Neuronal stem cell (in vitro differentiated cells): ENCODE measurements at places on chromosomes 12 and 14.

- H3K27me3 ChIP-seq = no peaks in the 10 kb centered on the region
- peaks cover 23% of the 10 kb centered on the region for H3K4me1 ChIP-seq
- H3K27ac ChIP-seq = no peak overlapping the region
- H3K4me3 ChIP-seq = no peak overlapping the region
Observed at GRCh38 chr12:124094733-124095132, 121.7 kb downstream of the ZNF664 start.

GRCh38 chr14:24607635-24608514, 1.6 kb downstream of the GZMH start:
- DNase-seq = no peak
- no peak overlapping the region for H3K27ac ChIP-seq
- H3K27me3 ChIP-seq = no peaks in the 10 kb centered on the region

GRCh38 chr12:89597770-89598169, 71.9 kb upstream of the POC1B start:
- DNase-seq = no peak
- no peaks in the 10 kb centered on the region for H3K27me3 ChIP-seq
- H3K36me3 ChIP-seq = peaks cover 8% of the 10 kb centered on the region
- no peak overlapping the region for H3K4me3 ChIP-seq
- H3K27ac ChIP-seq = no peak overlapping the region

- no peak for DNase-seq
- no peaks in the 10 kb centered on the region for H3K27me3 ChIP-seq
- no peak overlapping the region for H3K4me3 ChIP-seq
- no peak overlapping the region for H3K27ac ChIP-seq
Observed at GRCh38 chr12:57693317-57693658, 644 bp upstream of the OS9 start.

GRCh38 chr12:52912711-52913430, 8.0 kb upstream of the KRT8 start:
- H3K36me3 ChIP-seq = no peaks in the 10 kb centered on the region
- H3K27me3 ChIP-seq = no peaks in the 10 kb centered on the region
- DNase-seq = no peak
- no peak overlapping the region for H3K27ac ChIP-seq

- no peak for DNase-seq
- H3K4me3 ChIP-seq = no peak overlapping the region
- no peak overlapping the region for H3K27ac ChIP-seq
- no peaks in the 10 kb centered on the region for H3K27me3 ChIP-seq
- no peaks in the 10 kb centered on the region for H3K36me3 ChIP-seq
Observed at GRCh38 chr14:64990939-64991338, 4.2 kb downstream of the FNTB start.

DNA sequence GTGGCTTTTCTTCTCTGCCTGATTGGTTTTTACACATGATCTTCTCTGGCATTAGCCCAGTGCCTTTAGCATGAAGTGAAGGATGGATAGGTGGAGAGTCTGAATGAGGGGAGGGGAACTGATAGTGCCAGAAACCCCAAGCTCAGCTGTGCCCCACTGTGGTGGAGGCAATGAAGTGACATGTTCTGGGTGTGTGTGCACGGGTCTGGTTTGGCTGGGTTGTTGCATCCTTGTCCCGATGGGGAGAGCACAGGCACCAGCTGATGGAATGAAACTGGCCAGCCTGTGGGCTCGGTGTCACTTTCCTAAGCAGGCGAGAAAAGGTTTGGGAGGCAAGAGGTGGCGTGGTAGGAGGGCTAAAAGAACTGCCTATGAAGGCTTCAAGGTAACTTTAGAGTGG, 65.3 kb downstream of the CACNA1C start:
- no peak overlapping the region for H3K4me3 ChIP-seq
- no peaks in the 10 kb centered on the region for H3K27me3 ChIP-seq
- H3K36me3 ChIP-seq = no peaks in the 10 kb centered on the region
- H3K4me1 ChIP-seq = no peaks in the 10 kb centered on the region
- no peak overlapping the region for H3K27ac ChIP-seq
- DNase-seq = no peak

DNA sequence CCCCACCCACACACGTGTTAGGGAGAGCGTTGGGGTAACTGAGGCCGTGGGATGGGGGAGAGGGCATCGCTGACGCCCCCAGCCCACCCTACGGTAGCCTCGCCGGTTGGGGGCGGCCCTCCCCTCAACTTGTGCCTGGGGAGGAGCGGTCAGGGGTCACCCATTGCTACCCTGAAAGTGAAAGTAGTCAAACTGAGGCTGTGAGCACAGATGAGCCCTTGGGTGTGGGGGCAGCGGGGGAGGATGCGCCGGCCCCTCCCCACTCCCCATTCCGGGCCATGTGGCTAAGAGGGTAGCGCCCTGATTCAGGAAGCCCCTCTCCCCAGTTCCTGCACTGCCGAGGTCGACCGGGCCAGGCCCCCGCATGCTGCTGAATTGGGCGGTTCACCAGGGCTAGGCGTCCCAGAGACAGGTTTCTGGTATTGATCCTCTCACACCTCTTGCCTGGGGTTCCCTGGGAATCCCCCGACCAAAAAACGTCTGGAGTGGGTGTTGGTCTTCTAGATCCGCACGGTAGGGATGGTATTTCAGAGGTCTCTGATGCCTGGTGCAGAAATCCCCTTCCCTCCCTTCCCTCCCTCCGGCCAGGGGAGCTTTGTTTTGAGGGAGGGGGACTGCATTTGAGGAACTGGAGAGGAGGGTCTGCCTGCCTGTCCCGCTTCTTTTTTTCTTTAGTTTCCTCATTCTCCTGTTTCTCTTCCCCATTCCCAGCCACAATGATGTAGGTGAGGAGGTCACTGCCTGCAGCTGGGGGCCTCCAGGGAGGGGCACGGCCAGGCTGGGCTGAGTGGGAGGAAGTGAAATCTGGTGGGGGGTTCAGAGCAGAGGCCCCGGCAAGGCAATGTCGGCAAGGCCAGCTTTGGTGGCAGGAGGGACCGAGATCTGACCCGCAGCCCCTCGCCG, 1.0 kb downstream of the SH2B3 start:
- H3K27ac ChIP-seq = no peak overlapping the region
- no peak for DNase-seq
- peaks cover 38% of the 10 kb centered on the region for H3K4me1 ChIP-seq
- H3K27me3 ChIP-seq = peaks cover 9% of the 10 kb centered on the region

GRCh38 chr14:29558516-29558915, 369.1 kb downstream of the PRKD1 start:
- no peak for DNase-seq
- no peaks in the 10 kb centered on the region for H3K4me1 ChIP-seq
- H3K27ac ChIP-seq = no peak overlapping the region
- no peaks in the 10 kb centered on the region for H3K36me3 ChIP-seq
- H3K4me3 ChIP-seq = no peak overlapping the region

DNA sequence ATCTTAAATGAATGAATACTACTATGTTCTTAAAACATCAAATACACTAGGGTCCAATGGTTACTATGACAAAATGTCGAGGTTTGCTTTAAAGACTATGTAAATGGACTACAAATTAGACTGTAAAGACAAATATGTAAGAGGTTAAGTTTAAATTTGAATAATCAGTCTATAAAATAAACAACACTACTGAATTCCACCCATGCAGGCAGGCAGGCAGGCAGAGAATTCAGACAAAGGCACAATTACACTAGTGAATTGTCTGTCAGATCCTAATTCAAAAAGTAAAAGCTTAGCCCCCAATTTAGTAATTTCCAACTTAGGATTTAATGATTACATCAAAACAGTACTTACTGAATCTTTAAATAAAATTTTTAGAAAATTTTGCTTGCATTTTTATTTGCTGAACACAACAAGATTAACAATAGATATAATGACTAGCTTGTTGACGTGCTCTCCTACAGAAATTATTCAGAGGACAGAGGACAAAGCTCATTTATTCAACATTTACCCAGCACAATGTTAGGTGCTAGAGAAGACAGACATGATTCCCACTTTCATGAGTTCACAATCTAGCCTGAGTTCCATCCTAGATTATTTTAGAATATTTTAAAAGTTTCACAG, 97.4 kb downstream of the CDK17 start:
- no peak overlapping the region for H3K4me3 ChIP-seq
- no peaks in the 10 kb centered on the region for H3K4me1 ChIP-seq
- peaks cover 26% of the 10 kb centered on the region for H3K36me3 ChIP-seq

DNA sequence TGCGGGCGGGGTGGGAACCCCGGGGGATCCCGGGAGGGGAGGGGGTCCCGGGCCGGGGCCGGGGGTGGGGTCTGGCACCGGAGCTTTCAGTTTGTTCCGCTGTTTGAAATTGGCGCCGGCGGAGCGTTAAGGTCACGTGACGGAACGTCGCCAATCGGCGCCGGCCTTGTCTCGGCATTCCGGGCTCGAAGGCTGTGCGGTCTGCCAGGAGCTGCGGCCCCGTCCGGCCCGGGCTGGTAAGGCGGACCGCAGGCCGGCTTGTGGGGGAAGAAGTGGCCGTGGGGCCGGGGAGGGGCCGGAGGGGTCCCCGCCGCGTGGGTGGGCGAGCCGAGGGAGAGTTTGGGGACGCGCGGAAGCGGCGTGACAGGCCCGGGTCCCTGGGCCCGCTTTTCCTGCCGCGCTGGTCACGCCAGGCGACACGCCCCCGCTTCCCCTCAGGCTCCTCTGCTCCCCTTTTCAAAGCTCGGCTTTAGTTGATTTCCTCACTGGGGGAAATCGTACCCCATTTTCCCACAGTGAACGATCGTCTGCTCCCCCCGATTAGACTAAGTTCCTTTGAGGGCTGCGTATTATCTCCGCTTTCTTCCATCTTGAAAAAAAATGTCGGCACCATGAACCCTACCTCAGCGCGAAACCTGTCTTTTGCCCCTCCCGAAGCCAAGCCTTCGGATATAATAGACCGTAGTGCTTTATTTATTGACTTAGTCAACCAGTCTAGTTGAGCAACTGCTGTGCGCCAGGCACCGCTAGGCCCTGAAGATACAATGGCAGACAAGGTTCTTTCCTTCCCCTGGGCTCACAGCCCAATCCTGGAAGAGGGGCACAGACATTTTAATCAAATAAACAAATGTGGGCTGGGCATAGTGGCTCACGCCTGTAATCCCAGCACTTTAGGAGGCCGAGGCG, at the start of the genes FOXM1 and RHNO1:
Gene FOXM1, minus strand, starts transcription at position 128 of the 906 bp plus-strand sequence. CDS start 2,696 bp downstream, outside the sequence.
Gene RHNO1, plus strand, starts transcription at position 177 of the 906 bp plus-strand sequence. CDS start 8,144 bp downstream, outside the sequence.
- peak within 1 kb of the TSS; percentile 83 for H3K27ac ChIP-seq
- H3K27me3 ChIP-seq = no peaks in the 10 kb centered on the region
- DNase-seq = peak; percentile 90
- peaks cover 66% of the 10 kb centered on the region for H3K36me3 ChIP-seq
- H3K4me3 ChIP-seq = peak within 1 kb of the TSS; percentile 98

DNA sequence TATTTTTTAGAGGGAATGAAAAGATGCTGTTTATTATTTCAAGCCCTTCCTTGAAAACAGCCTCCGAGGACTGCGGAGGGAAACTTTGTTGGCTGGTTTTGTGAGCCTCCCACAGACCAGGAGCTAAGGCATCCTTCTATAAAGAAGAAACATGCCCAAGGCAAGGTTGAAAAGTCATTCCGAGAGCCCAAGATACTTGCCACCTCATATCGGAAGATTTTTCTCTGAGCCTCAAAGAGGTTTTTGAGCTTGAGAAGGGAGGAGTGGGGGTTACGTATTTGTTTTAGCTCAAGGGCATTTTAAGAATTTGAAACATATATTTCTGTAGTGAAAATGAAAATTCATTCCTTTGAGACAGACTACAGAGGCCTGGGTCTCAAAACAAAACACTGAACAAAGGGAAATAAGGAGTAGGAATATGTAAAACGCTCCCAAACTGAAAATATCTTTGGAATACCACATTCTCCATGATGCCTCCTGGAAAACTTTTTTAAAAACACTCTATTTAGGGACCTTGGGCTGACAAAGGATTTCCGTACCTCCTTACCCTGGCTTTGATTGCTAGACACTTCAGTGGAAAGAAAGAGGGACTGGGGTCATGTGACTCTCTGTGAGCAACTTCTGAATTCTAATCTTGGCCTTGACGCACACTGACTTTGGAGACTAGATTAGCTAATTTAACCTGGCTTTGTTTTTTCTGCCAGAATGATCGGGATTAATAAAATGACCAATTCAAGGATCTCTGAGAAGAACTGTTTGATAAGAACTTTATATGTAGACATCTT, 180.9 kb downstream of the SRGAP1 start:
- no peaks in the 10 kb centered on the region for H3K36me3 ChIP-seq
- no peaks in the 10 kb centered on the region for H3K27me3 ChIP-seq
- no peak overlapping the region for H3K27ac ChIP-seq
- H3K4me1 ChIP-seq = no peaks in the 10 kb centered on the region
- no peak overlapping the region for H3K4me3 ChIP-seq

DNA sequence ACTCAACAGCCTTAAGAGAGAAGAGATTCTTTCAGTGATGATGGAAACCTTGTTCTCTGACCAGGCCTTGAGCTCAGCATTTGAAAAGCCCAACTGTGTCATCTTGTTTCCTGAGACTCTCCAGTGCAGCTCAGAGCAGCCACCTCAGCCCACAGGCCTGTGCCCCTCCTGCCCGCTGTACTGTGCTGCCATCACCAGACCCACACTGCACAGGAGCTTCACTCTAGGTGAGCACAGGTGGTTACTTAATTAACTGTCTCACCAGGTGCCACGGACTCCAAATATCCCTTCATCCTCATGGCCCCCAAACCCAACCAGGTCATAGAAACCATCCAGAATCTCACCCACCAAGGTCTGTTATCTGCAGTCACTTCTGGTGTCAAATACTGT, 51.3 kb downstream of the JAG2 start:
- H3K27ac ChIP-seq = no peak overlapping the region
- H3K27me3 ChIP-seq = no peaks in the 10 kb centered on the region
- H3K4me3 ChIP-seq = no peak overlapping the region
- H3K36me3 ChIP-seq = no peaks in the 10 kb centered on the region
- no peaks in the 10 kb centered on the region for H3K4me1 ChIP-seq

DNA sequence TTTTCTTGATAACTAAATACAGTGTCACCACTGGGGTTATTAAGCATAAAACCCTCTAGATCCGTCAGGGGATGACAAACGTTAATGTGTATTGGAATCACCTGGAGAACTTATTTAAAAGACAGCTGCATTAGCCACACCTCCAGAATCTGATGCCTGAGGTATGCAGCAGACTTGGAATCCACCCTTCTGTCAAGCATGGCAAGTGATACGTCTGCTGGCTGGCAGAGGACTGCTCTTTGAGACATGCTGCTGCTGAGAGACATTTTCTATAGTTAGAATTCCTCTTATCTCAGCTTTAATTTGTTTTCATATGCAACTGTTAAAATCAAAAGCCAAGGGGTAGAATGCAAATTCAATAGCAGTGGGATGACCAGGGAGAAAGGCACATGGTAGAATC, 496.3 kb downstream of the NELL2 start:
- H3K36me3 ChIP-seq = no peaks in the 10 kb centered on the region
- peaks cover 3% of the 10 kb centered on the region for H3K4me1 ChIP-seq
- H3K27me3 ChIP-seq = no peaks in the 10 kb centered on the region
- H3K4me3 ChIP-seq = no peak overlapping the region
- peak; percentile 3 for DNase-seq

- H3K4me1 ChIP-seq = peaks cover 3% of the 10 kb centered on the region
- H3K4me3 ChIP-seq = no peak overlapping the region
- no peak overlapping the region for H3K27ac ChIP-seq
- DNase-seq = no peak
- no peaks in the 10 kb centered on the region for H3K27me3 ChIP-seq
- no peaks in the 10 kb centered on the region for H3K36me3 ChIP-seq
Observed at GRCh38 chr14:56081139-56081538, 37.1 kb upstream of the PELI2 start.
